ENCODE measurements at places on chromosomes 2 and 18.

GRCh38 chr2:222034058-222034457 lies 264.7 kb downstream of the PAX3 start:
- no peak for DNase-seq

GRCh38 chr2:213080969-213081617 lies 70.3 kb downstream of the IKZF2 start:
- no peak for DNase-seq

GRCh38 chr18:12455496-12455895 lies 47.8 kb downstream of the PRELID3A start:
- no peak for DNase-seq

DNA sequence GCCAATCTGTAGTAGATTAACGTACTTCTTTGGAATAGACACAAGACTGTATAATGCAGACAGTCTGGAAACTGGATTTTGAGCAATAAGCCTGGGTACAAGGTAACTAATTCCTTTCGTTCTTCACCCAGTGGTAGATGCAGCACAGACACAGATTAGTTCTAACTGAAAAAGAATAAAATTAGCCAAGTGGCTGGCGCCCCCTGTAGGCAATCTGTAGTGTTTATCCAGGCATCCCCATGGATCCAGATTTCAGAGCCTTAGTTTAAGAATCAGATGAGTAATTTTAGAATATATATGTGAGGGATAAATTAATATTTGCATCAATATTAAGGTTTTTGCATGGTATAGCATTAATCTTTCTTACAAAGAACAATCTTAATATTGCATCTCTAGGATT lies 563.9 kb downstream of the DCC start:
- no peak for DNase-seq

- DNase-seq: no peak
These were observed 195.7 kb upstream of the VWC2L start for GRCh38 chr2:214215107-214215506.

- DNase-seq: no peak
These were observed 100.6 kb downstream of the UPP2 start for GRCh38 chr2:158202161-158202815.

DNA sequence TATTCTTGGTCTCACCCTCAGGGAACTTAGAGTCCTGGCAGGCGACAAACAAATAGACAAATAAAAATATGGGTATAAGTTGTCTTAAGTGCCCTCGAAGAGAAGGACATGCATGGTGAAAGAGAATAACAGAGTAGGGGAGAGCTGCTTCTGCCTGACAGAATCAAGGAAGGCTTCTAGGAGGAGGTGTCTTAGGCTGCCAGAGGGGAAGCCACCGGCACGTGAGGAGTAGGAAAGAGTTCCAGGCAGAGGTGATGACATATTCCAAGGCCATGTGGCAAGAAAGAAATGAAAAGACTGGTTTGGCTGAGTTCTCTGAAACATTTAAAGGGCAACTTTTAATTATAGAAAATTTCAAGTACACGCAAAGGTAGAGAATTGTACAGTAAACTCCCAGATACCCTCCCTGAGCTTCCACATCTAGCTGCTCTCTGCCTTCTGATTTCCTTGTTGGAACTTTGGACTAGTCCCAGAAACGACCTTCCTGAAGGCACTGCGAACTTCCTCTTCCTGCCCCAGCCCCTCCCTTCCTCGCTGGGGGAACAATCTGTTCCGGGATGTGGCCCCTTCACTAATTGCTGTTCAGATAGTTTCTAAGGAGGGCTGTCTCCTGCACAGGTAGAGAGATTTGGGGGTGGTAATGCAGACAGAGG lies 91.7 kb downstream of the DYSF start:
- DNase-seq: no peak

- DNase-seq: no peak
These were observed 97.0 kb upstream of the PTPRM start for GRCh38 chr18:7470101-7470500.

- DNase-seq: no peak
These were observed 4.0 kb downstream of the WDR54 start for GRCh38 chr2:74425523-74425922.

GRCh38 chr2:150303281-150303680 lies 184.2 kb downstream of the RND3 start:
- no peak for DNase-seq

GRCh38 chr2:46654801-46655200 lies 175.4 kb downstream of the TMEM247 start:
- no peak for DNase-seq

DNA sequence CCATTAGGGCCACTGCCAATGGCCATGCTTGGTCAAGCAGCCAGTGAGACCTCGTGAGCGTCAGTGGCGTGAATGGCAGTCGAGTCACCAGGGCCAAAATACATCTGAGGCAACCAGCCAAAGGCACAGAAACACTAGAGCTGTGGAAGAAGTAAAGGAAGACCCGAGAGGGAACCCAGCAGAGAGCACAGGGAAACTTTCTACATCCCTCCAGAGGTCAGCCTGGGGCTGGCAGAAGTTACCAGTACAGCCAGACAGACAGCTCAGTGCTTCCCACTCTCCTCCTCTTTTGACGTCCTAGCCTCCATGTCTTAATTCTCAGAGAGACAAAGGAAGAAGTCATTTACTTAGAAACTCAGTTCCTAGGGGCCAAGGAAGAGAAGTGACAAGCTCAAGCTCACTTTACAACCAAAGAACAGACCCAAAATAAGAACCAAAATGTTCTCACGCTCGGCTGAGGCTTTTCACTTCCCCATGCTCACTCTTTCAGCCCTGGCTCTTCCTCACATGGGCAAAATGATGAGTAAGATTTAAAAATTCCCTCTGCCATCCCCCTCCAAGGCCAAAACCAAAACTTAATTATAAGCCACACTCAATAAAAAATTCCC lies 8.7 kb downstream of the CYRIA start:
- DNase-seq: no peak

GRCh38 chr18:31655354-31655753 lies 29.0 kb downstream of the B4GALT6 start:
- DNase-seq: no peak

DNA sequence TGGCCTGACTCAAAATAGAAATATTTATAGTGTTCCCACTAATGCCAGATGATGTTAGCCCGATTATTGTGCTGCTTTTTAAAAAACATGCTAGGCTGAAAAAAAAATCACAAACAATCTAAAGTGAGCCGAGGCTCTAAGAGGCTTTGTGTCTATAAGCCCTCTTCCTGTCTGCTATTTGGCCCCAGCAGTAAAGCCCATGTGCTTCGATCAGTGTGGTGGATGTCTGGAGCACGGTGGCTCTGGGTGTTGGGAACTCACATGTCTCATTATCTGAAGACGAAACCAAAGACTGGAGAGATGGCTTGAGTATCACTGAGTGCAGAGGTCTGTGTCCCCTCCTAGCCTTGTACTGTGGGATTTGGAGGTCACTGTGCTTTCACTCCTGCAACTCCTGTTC lies 55.1 kb downstream of the INO80C start:
- DNase-seq: no peak

DNA sequence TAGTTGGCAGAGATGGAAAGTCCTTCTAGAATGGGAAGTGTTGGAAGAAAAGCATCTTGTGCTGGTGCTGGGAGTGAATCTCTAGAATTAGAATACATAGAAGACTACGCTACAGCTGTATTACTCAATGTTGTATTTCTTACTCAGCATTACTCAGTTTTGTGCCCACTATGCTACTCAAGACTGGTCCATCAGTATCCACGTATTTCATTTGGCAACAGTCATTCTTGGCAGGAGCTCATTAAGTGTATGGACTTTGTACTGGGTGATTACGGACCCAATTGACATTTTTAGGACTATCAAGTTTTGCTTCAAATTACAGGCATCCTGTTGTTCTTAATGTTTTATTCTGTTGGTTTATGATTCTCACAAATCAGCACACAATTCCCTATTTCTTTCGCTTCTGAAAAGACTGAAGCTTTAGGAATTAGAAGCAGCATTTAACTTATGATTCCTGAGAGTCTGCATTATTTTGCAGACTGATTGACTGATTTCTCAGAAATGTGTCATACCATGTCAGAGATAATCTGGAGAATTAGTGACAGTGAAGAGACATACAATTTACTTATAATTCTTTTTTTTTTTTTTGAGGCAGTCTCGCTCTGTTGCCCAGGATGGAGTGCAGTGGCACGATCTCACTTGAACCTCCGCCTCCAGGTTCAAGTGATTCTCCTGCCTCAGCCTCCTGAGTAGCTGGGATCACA lies 136.9 kb downstream of the MYO3B start:
- DNase-seq: no peak

DNA sequence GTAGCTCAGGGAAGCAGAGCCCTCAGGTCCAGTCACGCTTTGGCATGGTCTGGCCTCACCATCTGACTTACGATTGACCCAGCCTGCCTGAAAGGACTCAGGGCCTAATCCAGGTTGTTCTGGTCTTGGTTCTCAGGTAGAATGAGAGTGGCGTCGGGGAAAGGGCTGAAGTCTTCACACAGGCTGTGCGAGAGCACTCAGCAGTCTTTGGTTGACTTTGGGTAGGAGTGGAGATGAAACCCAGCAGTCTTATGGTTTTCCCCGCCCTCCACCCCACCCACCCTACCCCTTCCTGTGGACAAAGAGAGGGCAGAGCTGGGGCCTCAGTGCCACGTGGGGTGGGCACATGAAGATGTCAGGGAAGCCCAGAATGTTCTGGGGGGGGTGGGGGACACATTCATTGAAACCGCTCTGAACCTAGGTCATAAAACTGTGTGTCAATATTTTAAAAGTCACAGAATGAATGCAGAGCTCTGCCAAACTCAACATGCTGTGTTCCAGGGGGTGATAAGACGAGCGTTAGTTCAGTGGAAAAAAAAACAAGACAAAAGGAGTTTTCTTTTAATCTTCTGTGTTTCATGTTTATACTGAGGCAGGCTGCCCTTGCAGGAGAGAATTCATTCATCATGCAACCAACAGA lies 58.6 kb upstream of the ALPP start:
- DNase-seq: no peak

DNA sequence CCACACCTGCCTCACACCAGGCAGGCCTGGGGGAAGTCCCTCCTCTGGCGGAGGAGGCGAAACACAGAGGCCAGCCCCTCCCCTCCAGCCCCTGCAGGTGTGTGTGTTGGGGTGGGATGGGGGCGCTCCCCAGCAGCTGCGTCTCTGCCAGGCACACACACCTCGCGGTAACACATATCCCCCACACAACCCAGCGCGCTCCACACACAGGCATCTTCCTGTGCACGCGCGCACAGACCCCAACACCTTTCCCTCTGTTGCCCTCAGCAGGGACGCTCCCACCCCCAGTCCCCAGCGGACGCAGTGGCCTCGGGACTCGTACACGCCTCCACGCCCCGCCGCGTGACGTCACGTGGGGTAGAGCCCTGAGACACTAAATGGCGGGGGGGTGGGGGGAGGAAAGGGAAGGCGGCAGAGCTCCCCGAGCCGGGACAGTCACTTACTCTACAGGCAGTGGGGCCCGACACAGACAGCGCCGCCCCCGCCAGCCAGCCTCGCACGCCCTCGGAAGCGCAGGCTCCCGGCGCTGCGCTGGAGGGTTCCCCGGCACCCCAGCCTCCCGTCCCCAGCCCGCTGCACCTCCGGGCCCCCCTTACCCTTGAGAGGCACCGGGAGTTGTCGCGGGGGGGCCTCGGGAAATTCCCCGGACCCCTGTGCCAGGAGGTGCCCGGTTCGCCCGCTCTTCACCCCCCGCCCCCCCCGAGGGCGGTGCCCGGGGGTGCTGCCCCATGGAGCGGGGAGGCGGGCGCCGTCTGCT lies at the start of gene WNT10A:
Gene WNT10A, plus strand, starts transcription at position 751 of the 757 bp plus-strand sequence. CDS start 144 bp downstream, outside the sequence.
- peak; percentile 70 for DNase-seq

- DNase-seq: no peak
These were observed 44.4 kb downstream of the BCL2L11 start for GRCh38 chr2:111165084-111165483.

DNA sequence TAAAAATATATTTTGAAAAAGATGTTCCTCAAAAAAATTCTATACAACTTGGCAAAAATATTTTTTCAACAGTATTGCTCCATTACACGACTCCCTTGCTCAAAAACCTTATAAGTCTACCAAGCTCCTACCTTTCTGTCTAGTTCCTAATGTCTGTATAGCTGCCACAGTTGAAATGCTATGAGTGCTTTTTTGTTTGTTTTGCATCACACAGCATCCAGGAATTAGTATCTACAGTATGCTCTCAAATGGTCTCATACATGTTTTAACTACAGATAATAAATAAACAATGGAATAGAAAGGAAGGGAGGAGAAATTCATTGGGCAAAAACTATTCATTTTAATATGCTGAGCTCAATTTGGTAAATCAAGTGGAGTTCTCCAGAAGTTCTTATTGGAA lies 17.3 kb downstream of the ACADL start:
- no peak for DNase-seq

DNA sequence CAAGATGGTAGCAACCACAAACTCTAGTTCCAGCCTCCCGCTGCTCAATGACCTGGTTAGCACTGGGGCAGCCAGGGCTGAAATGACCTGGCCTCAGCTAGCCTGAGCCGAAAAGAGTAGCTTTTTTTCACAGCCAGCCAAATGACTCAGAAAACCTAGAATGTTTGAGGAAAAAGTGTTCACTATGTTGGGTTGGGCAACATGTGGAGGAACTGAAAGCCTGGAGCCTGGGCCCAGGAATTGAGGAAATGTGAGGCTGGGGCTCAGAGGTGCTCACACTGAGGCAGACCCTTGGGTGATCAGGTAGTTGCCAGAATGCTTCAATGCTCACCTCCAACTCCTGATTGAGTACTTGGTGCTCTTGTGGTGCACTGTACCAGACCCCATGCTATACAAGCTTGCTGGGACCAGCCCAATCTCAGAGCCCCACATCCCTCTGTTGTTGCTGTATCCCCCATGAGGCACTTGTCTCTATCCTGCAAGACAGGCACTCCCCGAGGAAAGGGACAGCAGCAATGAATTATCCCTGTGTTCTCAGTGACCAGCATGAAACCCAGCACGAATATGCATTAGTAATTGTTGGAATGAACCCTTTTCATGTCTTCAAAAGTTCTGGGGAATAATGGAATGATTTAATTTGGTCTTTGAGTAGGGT lies 116.2 kb downstream of the USP34 start:
- no peak for DNase-seq

GRCh38 chr2:164187121-164187520 lies 434.2 kb downstream of the GRB14 start:
- no peak for DNase-seq

DNA sequence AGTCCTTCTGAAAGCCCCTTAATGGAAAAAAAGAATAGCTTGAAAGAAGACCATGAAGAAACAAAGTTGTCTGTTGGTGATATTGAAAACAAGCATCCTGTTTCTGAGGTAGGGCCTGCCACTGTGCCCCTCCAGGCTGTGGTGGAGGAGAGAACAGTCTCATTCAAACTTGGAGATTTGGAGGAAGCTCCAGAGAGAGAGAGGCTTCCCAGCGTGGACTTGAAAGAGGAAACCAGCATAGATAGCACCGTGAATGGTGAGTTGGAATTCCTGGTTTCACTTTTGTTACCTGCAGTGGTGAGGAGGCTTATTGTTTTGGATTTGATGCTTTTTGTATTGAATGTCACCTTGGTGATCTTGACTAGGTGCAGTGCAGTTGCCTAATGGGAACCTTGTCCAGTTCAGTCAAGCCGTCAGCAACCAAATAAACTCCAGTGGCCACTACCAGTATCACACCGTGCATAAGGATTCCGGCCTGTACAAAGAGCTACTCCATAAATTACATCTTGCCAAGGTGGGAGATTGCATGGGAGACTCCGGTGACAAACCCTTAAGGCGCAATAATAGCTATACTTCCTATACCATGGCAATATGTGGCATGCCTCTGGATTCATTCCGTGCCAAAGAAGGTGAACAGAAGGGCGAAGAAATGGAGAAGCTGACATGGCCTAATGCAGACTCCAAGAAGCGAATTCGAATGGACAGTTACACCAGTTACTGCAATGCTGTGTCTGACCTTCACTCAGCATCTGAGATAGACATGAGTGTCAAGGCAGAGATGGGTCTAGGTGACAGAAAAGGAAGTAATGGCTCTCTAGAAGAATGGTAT lies 13.3 kb downstream of the SLC20A1 start:
- DNase-seq: no peak

- DNase-seq: no peak
These were observed 12.8 kb upstream of the GCG start for GRCh38 chr2:162164802-162165201.

Data from stimulated activated CD4-positive, alpha-beta T cell treated with anti-CD3 and anti-CD28 coated beads, Interleukin-4, amount 100 ng/mL, for 4 hours (primary cell).